Globus pallidus (tissue), 1 donor: ENCODE measurements at places on chromosomes 4 and X.

GRCh38 chr4:189420572-189420971 is 520.1 kb upstream of the FRG1 start:
- no peak for DNase-seq

GRCh38 chrX:17009856-17010625 is 63.6 kb downstream of the REPS2 start:
- no peak for DNase-seq

- peak; percentile 8 for DNase-seq
These were observed 1124.1 kb downstream of the ADGRL3 start for GRCh38 chr4:62324215-62324614.

DNA sequence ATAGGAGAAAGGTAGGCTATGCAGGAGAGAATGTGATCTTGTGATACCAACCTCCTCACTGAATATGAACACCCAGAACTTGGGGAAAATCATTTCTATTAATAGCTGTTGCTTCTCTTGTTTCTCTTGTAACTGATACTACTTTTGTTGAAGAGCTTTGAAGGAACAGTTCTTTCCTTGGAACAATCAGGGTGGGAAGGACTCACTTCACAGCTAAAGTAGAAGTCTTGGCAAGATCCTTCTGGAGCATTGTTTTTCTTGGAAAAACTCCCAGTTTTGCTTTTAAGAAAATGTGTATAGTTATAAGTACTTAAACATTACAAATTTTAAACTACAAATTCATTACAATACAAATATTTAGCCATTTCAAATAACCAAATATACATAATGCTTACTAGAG is 19.1 kb upstream of the XK start:
- DNase-seq: no peak

- DNase-seq: peak; percentile 24
These were observed 891 bp downstream of the CISD2 start for GRCh38 chr4:102869569-102870197.

DNA sequence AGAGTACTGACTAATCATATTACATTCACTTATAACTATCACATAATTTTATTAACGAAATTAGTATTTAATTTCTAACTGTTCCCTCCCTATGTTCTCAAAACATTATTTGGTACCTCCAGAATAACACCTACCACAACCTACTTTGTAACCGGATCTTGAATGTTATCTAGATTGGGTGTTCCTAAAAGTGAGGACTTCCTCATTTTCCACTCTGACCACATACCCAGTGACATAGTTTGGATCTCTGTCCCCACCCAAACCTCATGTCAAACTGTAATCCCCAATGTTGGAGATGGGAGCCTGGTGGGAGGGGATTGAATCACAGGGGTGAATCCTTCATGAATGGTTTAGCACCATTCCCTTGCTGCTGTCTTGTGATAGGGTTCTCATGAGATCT is 21.8 kb downstream of the NR3C2 start:
- no peak for DNase-seq

GRCh38 chrX:1592470-1593142 is 1.2 kb downstream of the AKAP17A start:
- DNase-seq: no peak

GRCh38 chr4:83369831-83370639 is 35.4 kb upstream of the HPSE start:
- DNase-seq: peak; percentile 32

- DNase-seq: no peak
These were observed 47.7 kb upstream of the FAM9A start for GRCh38 chrX:8848911-8849310.

GRCh38 chr4:64539234-64539849 is 130.1 kb upstream of the TECRL start:
- peak; percentile 70 for DNase-seq
